Esophagus muscularis mucosa (tissue), 4 donors: ENCODE measurements at places on chromosomes 13 and 19. TPM values are rescaled to one million over a fixed set of nuclear protein-coding genes. Genes with fewer than 3 reads are reported as not detected.

DNA sequence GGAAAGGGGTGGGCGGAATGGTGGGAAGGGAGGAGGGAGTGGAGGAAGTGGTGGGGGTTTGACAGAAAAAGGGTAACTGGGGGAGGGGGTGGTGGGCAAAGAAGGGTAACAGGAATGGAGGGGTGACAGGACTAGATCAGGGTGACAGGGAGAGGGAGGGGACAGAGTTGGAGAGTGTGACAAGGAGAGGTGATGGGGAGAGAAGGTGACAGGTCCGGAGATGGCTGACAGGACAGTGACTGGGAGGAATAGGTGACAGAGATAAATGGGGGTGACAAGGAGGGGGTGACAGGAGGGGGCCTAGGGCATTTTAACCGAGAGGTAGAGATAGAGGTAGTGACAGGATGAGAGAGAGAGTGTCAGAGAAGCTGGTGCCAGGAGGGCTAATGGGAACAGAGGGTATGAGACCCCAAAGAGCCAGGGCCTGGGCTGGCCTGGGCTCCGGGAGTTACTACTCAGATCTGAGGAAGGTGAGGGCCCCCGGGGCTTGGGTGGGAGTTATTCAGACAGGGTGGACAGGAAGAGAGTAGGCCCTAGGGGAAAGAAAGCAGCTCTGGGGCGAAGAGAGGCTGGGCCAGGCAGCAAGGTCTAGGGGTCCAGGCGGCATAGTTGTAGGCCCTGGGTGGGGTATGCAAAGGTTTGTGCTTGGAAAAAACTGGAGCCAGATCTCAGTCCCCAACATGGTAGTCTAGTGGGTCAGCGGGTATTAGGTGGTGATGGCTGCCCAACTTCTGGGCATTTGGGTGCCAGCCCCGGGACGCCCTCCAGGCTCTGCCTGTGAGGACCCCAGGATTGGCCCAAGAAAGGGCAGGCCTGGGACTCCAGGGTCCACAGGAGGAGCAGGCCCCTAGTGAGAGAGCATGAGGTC, 660 bp downstream of the CIC start:
- H3K27me3 ChIP-seq = no peaks in the 10 kb centered on the region
- H3K27ac ChIP-seq = peak overlapping the region; percentile 93
- peaks cover 33% of the 10 kb centered on the region for H3K36me3 ChIP-seq
- H3K4me3 ChIP-seq = peak overlapping the region; percentile 67

CD70 gene
- total RNA-seq = 0.52 TPM

HS6ST3 gene
- 4.6 TPM for total RNA-seq

DNA sequence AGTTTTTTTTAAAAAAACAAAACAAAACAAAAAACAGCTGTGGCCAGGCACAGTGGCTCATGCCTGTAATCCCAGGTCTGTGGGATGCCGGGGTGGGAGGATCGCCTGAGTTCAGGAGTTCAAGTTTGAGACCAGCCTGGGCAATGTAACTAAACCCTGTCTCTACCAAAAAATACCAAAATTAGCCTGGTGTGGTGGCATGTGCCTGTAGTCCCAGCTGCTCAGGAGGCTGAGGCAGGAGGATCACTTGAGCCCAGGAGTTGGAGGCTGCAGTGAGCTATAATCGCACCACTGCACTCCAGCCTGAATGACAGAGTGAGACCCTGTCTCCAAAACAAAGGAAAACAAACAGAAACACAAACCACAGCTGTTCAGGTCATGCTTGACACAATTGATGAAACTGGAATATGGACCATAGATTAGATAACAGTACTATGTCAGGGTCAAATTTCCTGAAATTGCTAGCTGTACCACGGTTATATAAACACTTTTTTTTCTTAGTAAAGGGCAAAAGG, 6.9 kb upstream of the ANGPTL4 start:
- H3K27ac ChIP-seq = no peak overlapping the region
- H3K36me3 ChIP-seq = no peaks in the 10 kb centered on the region
- no peak for DNase-seq

- DNase-seq = no peak
- H3K27me3 ChIP-seq = no peaks in the 10 kb centered on the region
- H3K4me1 ChIP-seq = no peaks in the 10 kb centered on the region
- no peak overlapping the region for H3K4me3 ChIP-seq
These were observed 20.0 kb downstream of the SIN3B start for GRCh38 chr19:16849168-16849567.

CRLF1 gene
- total RNA-seq = 66.3 TPM

DNA sequence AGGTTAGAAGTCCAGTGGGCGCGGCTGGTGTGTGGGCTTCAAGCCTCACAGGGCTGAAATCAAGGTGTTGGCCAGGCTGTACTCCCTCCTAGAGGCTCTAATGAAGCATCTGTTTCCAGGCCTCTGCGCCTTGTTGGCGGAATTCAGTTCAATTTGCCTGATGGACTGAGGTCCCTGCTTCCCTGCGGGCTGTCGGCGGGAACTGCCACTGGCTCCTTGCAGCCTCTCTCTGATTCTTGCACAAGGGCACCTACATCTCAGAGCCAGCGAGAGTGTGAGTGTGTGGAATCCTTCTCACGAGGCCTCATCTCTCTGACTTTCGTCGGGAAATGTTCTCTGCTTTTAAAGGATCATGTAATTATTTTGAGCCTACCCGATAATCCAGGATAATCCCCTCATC, 128.6 kb downstream of the DLEU7 start:
- H3K27ac ChIP-seq = peak overlapping the region; percentile 14
- no peaks in the 10 kb centered on the region for H3K27me3 ChIP-seq
- H3K4me3 ChIP-seq = no peak overlapping the region
- no peaks in the 10 kb centered on the region for H3K4me1 ChIP-seq
- H3K36me3 ChIP-seq = no peaks in the 10 kb centered on the region

OR7D2 gene
- total RNA-seq = not detected

GRCh38 chr13:114062754-114063153, 69.7 kb downstream of the RASA3 start:
- no peaks in the 10 kb centered on the region for H3K36me3 ChIP-seq
- no peaks in the 10 kb centered on the region for H3K27me3 ChIP-seq
- peaks cover 53% of the 10 kb centered on the region for H3K4me1 ChIP-seq
- no peak for DNase-seq
- H3K4me3 ChIP-seq = no peak overlapping the region

- no peak for DNase-seq
- H3K4me3 ChIP-seq = no peak overlapping the region
- H3K4me1 ChIP-seq = peaks cover 28% of the 10 kb centered on the region
These were observed 18.9 kb downstream of the ARID3A start for GRCh38 chr19:944663-945241.

GRCh38 chr13:41680900-41681299, 223.6 kb downstream of the RGCC start:
- DNase-seq = no peak
- no peak overlapping the region for H3K4me3 ChIP-seq
- H3K36me3 ChIP-seq = peaks cover 7% of the 10 kb centered on the region
- H3K4me1 ChIP-seq = peaks cover 24% of the 10 kb centered on the region
- H3K27me3 ChIP-seq = no peaks in the 10 kb centered on the region
- no peak overlapping the region for H3K27ac ChIP-seq

DNA sequence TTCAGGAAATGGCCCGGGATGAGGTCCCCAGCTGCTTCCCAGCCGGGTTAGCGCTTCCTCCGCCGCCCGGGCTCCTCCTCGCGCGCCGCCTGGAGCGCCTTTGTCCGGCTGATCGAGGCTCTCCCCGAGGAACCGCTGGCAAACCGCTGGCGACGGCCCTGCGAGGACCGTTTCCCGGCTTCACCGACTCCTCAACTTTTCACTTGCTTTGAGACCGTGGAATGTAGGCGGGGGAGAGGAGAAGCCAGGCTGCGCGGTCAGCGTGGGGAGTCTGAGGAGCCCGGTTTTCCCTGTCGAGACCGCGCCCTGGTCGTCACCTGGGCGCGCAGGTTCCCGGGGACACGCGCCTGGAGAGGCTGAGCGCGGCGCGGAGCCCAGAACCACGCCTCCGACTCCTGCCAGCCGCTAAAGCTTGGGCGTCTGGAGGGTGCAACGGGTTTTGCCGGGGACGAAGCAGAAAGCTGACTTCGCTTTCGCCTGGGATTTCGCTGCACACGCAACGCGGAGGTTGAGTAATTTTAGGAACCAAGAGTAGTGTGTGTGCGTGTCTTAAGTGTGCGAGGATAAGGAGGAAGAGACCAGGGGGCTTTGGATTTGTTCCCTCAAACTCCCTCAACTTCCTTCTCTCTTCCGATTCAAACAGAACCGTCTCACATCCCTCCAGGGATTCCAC, 7.3 kb upstream of the DGKH start:
- H3K27ac ChIP-seq = peak overlapping the region; percentile 99
- H3K4me1 ChIP-seq = peaks cover 23% of the 10 kb centered on the region
- H3K4me3 ChIP-seq = peak overlapping the region; percentile 86
- no peak for DNase-seq
- H3K36me3 ChIP-seq = no peaks in the 10 kb centered on the region

- no peak overlapping the region for H3K27ac ChIP-seq
- DNase-seq = no peak
- no peaks in the 10 kb centered on the region for H3K27me3 ChIP-seq
- peaks cover 34% of the 10 kb centered on the region for H3K4me1 ChIP-seq
These were observed 28.7 kb downstream of the LACC1 start for GRCh38 chr13:43908156-43909126.

- no peak for DNase-seq
- peak overlapping the region; percentile 99 for H3K27ac ChIP-seq
- H3K4me1 ChIP-seq = peaks cover 47% of the 10 kb centered on the region
These were observed 67.4 kb downstream of the KCNRG start for GRCh38 chr13:50082426-50083281.

GRCh38 chr19:13004273-13004672, 9.0 kb downstream of the NFIX start:
- H3K4me3 ChIP-seq = no peak overlapping the region
- no peak for DNase-seq
- H3K4me1 ChIP-seq = peaks cover 100% of the 10 kb centered on the region
- H3K27me3 ChIP-seq = no peaks in the 10 kb centered on the region
- H3K36me3 ChIP-seq = peaks cover 4% of the 10 kb centered on the region
